Non-pigmented ciliary epithelial cell (primary cell): ENCODE measurements at places on chromosomes 3 and 15.

DNA sequence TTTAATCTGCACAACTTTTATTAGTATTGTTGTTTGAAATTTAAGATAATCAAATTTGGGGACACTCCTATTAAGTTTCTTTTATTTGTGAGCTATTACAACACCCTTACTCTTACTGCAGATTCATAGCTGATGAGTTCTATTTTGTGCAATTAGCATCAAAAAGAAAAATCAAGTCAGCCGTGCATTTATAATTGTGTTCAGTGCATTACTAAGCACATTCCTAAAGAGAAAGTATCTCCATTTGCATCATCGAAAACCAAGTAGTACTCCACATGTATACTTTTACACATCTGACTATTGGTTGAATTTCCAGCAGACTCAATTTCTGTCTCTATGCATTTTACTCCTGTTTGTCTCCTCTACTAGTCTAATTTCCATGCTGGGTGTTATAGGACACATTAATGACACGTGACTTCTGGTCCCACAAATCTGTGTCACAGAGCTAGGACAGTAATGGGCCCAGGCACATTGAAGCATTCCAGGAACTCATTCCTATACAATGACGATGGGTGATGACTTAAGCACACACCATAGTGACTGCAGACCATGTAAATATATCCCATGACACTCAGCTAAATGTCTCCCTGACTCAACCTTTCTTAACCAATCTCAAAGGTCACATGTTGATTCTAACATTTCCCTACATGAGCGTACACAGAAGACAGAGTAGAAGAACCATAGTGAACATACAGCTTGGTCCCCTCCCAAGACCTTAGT lies 477.5 kb downstream of the LPP start:
- DNase-seq, result peak; percentile 71

DNA sequence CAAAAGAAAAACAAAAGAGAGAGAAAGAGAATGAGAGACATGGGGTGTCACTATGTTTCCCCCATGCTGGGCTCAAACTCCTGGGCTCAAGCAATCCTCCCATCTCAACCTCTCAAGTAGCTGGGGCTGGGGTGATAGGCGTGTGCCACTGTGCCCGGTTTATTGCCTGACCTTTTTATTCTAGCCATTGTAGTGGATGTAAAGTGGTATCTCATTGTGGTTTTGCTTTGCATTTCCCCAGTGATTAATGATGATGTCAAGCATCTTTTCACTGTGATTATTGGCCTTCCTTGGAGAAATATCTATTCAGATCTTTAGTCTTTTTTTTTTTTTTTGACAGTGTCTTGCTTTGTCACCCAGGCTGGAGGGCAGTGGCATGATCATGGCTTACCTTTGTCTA lies 37.7 kb upstream of the GK5 start:
- no peak for DNase-seq

DNA sequence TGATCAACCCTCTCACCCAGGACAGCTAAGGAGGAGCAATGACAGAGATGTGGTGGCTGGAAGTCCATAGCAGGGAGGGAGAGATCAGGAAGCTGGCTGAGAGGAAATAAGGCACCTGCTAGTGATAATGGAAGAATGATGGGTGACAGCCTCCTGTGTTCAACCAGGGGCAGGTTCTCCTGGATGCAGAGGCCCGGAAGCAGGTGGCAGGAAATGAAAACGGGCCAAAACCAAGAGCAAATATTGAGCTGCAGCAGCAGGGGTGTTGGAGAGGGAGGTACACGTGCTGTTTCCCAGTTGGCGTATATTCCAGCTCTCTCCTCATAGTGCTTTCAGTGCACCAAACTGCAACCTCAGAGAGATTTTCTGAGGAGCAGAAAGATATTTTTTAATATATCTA lies 213.4 kb upstream of the TBL1XR1 start:
- no peak for DNase-seq

GRCh38 chr3:41329881-41330280 lies 130.6 kb downstream of the CTNNB1 start:
- no peak for DNase-seq

- no peak for DNase-seq
These were observed 42.4 kb upstream of the ETV5 start for GRCh38 chr3:186151077-186151971.

DNA sequence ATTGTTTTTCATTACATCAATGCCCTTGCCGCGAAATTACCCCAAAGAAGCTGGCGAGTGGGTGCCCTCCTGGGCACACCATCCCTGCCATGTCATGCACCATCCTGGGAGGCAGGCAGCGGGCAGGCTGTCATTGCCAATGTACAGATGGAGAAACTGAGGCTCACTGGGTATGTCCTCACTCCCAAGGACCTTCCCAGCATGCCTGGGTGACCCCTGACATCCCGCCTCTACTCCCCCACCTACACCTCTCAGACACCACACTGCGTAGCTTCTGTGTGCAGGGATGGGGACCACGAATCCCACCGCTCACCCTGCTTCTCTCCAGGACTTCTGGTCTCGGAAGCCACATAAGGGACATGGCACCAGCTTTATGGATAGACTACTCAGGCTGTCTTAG lies 41.0 kb upstream of the SLC41A3 start:
- no peak for DNase-seq

DNA sequence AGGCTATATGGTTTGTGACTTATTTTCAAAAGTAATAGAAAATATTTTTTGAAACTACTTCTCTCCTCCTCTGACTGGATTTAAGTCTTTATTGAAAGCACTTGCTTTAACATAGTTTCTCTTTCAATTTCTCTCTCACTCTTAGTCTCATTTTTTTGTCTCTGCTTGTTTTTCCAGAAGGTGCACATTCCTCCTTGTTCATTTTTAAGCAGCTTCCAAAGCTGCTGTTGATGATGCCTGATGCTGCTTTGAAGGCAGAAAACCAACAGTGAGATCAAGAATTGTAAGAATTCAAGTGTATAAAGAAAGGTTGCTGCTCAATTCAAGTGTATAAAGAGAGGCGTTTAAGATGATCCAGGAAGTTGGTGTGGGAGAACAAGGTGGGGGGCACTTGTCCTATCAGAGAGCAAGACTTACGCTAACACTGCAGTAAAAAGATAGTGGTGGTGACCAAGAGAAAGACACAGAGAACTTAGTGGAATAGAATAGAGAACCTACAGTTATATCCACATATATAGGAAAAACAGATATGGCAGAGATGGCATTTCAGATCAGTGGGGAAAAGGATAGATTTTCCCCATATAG lies 12.1 kb downstream of the NR2C2 start:
- DNase-seq, result no peak

GRCh38 chr3:23162934-23163333 lies 40.2 kb upstream of the UBE2E2 start:
- no peak for DNase-seq

DNA sequence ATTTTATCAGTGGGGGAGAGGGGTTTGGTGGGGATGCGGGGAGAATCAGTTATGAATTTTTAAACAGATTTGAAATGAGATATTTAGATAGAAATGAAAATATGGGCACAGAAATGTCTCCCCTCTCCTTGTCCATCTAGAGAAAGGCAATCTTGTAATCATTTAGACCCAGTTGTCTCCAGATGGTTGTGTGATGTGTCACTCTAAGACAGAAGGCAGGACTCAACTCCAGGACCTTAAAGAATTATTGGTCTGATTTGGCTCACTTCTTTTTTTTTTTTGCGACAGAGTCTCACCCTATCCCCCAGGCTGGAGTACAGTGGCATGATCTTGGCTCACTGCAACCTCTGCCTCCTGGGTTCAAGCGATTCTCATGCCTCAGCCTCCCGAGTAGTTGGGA lies 77.2 kb downstream of the EOMES start:
- no peak for DNase-seq

GRCh38 chr3:173238091-173238490 lies 97.1 kb upstream of the SPATA16 start:
- DNase-seq, result no peak

DNA sequence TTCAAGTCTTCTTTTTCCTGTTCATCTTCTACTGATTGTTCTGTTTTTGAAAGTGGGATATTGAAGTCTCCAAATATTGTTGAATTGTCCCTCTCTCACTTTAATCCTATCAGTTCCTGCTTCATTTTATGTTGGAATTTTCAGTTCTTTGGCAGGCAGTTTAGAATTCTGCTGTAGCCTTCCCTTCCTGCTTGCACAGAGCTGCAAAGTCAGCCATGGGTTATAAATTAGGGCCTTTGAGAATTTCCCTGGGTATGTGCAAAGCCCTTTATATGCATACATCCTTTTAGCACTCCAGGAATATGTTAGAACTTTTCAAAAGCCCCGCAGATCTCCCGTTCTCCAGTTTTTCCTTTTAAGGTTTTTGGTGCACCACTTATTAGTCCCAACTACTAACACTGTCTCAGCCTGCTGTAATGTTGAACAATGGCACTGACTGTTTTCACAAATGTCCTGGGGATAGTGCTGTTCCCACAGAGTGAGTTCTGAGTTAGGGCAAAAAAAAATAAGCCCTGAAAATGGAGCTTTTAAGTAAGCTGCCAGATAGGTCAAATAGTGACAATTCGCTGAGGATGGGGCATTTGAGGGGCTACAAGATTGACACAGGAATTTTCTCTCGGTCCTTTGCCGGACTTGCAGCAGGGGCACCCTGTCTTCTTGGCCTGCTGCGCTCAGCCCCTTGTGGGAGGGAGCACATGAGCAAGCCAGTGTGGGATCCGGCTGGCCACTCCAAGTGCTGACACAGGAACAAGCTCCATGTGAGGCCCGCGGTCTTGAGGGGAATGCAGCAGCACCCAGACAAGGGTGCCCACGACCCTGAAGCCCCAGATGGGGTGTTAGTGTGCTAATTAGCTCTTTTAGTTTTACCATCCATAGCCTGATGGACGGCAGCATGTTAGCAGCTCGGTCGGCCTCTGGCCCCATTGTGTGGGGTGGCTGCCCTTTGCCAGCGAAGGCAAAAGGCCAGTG lies 96.0 kb downstream of the VPS8 start:
- DNase-seq, result no peak

DNA sequence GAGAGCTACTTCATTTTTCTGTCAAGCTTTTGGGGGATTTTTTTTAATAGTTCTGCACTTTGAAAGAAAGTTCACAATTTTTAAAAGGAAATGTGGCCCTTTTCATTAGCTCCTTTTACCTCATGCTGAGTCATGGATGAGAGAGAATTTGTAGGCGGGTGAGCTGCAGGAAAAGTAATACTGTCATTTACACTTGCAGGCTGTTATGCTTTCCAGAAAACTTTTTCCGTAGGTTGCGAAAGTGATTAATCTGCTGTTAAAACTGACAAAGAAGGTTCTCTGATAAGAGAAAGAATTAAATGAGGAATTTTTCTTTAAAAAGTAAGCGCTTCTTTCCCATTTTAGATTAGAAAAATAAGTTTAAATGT lies 430.2 kb downstream of the LPP start:
- no peak for DNase-seq

DNA sequence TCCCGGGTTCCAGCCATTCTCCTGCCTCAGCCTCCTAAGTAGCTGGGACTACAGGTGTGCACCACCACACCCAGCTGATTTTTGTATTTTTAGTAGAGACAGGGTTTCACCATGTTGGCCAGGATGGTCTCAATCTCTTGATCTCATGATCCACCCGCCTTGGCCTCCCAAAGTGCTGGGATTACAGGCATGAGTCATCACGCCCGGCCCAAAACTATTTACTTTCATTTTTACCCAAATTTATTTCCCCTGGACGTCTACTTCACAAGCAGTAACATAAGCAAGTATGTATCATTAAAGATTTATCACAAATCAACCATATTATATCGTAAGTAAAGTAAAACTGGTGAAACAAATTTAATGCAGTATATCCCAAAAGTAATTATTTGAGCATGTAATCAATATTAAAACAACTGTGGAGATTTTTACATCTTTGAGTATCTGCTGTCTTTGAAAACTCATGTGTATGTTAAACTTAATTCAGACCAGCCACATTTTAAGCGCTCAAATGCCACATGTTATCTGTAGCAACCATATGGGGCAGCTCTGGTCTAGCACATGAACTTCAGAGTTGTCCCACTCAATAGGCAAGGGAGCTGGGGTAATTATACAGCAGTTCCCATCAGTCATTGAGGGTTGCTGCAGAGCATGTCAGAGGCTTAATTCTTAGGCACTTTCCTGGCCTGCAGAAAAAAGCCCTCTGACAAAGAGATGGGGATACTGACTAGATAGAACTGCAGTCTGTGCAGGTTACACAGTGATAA lies 185.7 kb upstream of the CTDSPL start:
- no peak for DNase-seq

- no peak for DNase-seq
These were observed 16.8 kb downstream of the C3orf20 start for GRCh38 chr3:14691719-14692118.

DNA sequence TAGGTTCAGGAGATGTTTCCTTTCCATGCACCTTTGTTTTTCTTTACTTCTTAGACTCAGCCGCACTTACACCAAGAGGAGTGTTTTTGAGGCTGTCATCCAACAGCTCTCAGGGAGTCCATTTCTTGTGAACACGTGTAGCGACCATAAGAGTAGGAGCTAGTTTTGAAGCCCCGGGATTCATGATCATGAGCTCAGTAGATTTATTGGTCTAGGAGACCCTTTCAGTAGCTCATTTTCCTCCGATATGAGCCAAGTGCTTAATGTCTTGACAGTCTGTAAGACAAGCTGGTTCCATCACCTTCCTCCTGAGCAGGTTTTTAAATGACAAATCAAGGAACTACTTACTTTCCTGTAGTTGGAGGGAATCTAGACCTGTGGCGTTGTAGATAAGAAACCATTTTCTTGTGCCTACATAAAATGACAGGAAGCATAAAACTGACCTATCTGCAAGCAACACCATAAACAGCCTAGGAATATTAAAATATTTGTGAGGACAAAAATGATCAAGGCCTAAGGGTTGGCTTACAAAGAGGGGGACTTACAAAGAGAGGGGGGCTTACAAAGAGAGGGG lies 172.6 kb upstream of the BHLHE40 start:
- no peak for DNase-seq

DNA sequence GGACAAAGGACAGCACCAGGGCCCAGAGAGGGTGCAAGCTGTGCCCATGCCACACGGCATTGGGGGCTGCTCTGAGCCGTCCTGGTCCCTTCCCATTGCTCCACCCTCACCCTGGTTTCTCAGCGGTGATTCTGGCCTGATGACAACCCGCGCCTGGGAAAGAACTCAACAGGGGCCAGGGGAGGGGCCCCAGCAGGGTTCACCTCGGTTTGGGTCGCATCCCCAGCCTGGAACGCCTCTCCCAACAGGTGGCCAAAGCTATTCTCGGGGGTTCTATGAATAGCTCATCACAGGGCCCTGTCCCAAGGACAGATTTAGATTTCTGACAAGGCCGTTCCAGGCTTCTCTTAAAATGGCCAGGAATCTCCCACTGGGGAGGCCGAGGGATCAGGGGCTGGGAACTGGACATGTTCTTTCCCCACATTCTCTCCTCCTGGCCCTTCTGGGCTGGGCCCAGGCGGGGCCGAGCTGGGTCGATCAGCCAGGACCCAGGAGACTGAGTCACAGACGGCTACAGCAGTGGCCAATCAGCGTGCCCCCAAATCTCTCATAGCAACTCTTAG lies 17.9 kb downstream of the GRIP2 start:
- DNase-seq, result no peak

DNA sequence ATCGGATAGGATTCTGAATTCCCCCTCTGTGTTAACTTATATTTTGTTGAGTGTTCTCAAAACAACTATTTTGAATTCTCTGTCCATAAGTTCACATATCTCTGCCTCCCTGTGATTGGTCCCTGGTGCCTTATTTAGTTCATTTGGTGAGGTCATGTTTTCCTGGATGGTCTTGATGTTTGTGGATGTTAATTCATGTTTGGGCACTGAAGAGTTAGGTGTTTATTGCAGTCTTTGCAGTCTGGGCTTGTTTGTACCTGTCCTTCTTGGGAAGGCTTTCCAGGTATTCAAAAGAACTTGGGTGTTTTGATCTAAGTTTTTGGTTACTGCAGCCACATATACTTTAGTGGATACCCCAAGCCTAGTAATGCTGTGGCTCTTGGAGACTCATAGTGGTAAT lies 23.3 kb downstream of the PLSCR2 start:
- DNase-seq, result no peak

GRCh38 chr15:66097151-66098021 lies 156.2 kb downstream of the MEGF11 start:
- DNase-seq, result no peak
